ENCODE measurements at places on chromosomes 13 and 19.

DNA sequence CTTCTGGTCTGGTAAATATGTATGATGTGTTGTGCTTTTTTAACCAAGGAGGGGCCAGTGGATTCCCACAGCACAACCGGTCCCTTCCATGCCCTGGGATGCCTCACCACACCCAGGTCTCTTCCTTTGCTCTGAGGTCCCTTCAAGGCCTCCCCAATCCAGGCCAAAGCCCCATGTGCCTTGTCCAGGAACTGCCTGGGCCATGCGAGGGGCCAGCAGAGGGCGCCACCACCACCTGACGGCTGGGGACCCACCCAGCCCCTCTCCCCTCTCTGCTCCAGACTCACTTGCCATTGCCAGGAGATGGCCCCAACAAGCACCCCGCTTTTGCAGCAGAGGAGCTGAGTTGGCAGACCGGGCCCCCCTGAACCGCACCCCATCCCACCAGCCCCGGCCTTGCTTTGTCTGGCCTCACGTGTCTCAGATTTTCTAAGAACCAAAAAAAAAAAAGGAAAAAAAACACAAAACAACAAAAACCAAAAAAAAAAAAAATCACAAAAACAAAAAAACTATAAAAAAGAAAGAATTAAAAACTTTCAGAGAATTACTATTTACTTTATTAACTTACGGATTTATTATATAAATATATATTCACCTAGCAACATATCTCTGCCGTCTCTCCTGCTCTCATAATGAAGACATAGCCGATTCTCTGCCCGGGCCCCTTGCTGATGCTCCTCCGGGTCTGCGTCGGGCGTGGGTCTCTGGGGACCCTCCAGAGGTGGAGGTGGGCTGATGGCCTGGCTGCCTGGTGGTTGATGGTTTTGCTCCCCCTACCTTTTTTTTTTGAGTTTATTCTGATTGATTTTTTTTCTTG is 14.4 kb downstream of the CAPN12 start:
- no peak for DNase-seq

DNA sequence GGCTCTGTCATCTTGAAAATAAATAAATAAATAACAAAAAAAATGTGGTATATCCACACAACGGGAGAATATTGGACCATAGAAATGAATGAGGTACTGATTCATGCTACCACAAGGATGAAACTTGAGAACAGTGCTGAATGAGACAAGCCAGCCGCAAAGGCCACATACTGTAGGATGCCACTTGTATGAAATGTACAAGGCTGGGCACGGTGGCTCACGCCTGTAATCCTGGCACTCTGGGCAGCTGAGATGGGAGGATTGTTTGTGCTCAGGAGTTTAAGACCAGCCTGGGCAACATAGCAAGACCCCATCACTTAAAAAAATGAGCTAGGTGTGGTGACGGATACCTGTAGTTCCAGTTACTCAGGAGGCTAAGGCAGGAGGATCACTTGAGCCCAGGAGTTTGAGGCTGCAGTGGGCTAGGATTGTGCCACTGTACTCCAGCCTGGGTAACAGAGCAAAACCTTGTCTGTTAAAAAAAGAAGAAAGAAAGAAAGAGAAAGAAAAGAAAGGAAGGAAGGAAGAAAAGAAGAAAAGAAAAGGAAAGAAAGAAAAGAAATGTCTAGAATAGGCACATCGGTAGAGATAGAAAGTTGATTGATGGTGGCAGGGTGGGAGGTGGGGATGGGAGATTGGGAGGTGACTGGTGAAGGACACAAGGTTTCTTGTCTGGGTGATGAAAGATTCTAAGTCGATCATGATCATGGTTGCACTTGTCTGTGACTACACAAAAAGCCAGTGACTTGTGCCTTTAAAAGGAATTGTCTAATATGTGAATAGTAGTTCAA is 20.3 kb downstream of the HPN start:
- peak; percentile 32 for DNase-seq

DNA sequence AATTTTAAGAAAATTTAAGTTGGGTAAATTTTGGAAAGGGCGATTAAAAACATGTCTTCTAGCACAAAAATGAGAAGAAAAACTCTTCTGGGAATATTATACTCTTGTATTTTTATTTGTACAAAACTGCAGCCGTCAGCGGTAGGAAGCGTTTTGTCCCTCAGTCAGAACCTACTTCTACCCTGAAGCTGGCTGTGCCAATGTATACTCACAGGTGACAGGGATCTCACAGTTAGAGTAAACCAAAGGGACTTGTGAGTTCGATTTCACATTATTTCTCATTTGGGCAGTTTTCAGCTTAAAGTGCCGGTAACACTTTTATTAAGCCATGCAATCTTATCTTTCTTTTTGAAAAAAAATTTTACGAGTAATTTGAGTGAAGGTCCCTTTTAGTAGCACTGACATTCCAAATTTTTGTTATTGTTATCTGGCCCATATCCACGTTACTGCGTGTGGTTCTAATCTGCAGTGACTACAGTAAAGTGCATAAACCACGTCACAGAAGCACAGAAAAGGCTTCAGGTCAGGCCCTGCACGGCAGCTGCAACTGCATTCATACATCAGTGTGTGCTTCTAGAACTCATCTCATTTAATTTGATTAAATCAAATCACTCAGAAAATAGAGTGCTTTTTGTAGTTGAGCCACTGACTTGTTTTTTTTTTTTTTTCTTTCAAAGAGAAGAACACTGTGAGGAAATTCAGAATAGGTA is 387.3 kb downstream of the LIG4 start:
- DNase-seq, result no peak

DNA sequence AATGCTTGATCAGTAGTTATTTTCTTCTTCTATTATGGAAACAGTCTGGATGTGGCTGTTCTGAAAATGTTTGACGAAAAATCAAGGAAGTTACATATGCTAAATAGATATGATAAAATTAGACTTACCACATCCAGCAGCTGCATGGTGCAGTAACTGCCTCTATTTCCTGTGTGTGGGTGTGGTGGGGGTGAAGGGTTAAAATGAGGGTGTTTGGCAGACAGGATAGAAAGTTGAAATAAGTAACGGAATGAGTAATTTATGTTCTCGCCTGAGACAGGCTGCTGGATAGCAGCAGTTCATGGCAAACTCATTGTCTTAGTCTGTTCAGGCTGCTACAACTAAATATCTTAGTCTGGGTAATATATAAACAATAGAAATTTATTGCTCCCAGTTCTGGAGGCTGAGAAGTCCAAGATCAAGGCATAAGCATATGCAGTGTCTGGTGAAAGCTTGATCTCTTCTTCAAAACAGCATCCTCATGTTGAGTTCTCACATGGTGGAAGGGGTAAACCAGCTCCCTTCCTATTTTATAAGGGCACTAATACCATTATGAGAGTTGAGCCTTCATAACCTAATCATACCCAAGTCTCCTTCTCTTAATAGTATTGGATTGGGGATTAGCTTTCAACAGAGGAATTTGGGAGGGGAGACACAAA is 1248.9 kb downstream of the SLITRK5 start:
- DNase-seq, result no peak

GRCh38 chr13:32589471-32589870 is 3.2 kb downstream of the PDS5B start:
- DNase-seq, result no peak

- DNase-seq, result no peak
These were observed 3.8 kb downstream of the SLC8A2 start for GRCh38 chr19:47467914-47468313.

DNA sequence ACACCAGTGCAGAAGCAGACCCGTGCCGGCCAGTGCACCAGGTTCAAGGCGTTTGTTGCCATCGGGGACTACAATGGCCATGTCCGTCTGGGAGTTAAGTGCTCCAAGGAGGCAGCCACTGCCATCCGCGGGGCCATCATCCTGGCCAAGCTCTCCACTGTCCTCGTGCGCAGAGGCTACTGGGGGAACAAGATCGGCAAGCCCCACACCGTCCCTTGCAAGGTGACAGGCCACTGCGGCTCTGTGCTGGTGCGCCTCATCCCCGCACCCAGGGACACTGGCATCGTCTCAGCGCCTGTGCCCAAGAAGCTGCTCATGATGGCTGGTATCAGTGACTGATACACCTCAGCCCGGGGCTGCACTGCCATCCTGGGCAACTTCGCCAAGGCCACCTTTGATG is 10.1 kb downstream of the ZNF44 start:
- DNase-seq, result no peak

DNA sequence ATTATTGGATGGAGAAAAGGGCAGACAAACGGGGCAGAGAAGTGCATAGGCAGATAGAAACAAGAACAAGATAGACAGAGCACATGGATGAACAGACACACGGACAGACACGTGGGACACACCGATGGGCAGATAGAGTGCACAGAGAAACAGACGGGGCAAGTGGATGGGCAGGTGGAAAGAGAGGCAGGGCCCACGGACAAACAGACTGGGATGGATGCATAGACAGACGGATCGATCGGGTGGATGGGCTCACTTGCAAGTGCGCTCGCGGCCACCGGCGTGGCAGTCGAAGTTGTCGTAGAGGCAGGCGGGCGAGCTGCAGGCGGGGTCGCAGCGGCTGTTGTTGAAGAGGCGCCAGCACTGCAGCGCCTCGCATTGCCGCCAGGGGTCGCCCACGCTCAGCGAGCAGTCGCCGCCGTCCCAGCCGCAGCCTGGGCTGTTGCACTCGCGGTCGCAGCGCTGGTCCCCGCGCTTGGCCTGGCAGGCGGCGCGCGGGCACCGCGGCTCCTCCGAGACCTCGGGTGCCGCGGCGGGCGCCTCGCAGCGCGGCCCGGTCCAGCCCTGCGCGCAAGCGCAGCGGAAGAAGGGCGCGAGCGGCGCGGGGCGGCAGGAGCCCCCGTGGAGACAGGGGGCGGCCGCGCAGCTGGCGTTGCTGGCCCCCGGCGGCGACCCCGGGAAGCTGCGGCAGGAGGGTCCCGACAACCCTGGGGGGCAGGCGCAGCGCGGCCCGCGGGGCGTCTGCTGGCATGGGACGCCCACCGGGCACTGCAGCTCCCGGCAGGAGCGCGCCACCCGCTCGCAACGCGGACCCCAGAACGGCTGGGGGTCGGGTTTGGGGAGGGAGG is 23.3 kb downstream of the NOTCH3 start:
- DNase-seq, result peak; percentile 89

- DNase-seq, result no peak
These were observed 5.4 kb downstream of the RNU6-9 start for GRCh38 chr19:898663-899062.

GRCh38 chr19:3586707-3587346 is 1.5 kb downstream of the GIPC3 start:
- DNase-seq, result no peak

- DNase-seq, result no peak
These were observed 9.8 kb upstream of the SIGLEC8 start for GRCh38 chr19:51467864-51468544.

DNA sequence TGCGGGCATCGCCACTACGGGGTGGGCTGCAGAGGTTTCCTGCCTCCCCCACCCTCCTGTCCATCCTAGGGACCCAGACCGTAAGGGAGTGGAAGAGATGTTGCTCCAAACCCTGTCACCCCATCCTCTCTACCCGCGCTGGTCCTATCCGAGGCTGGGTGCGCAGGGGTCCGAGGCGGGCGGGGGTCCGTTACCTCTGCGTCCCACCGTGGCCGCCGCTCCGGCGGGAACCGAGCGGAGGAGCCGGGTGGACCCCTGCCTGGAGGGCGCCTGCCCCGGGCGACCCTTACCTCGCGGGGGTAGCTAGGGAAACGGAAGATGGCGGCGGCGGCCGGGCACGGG is at the start of gene DGKH:
Gene DGKH, plus strand, starts transcription at position 307 of the 342 bp plus-strand sequence. CDS start 126 bp downstream, outside the sequence.
- DNase-seq, result no peak

GRCh38 chr19:37983916-37984315 is 76.9 kb downstream of the SIPA1L3 start:
- no peak for DNase-seq

DNA sequence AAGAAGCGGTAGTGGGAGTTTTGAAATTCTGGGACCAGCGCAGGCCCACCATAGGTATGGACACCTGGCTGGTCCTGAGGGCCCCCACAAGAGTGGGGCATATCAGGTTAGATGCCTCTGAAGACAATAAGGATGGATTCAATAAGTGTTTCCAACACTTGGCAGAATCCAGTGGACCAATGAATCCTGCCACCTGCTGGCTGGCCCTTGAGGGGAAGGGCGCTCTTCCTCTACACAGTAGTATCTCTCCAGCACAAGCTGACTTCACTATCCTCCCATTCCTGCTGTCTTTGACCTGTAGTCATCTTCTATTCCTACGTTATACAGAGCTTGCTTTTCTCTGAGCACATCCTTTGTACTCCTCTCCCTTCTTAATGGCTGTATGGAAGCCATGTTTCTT is 199.7 kb upstream of the TSHZ3 start:
- DNase-seq, result peak; percentile 3

DNA sequence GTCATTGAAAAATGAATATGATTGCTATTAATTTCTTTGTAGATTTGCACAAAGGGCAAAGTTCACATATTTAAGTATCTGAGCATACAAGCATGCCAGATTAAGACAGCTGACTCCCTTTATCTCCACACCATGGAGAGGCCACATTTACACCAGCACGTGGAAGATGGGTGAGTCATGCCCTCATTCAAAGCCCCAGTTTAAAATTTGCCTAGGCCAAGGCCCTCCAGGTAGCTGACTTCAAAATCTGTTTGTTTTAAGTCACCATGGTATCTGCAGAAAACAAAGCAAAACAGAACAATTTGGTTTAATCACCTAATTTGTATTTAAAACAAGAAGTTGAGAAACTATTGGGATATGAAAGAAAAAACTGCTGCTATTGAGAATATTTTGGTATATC is 109.2 kb downstream of the ESD start:
- DNase-seq, result no peak

DNA sequence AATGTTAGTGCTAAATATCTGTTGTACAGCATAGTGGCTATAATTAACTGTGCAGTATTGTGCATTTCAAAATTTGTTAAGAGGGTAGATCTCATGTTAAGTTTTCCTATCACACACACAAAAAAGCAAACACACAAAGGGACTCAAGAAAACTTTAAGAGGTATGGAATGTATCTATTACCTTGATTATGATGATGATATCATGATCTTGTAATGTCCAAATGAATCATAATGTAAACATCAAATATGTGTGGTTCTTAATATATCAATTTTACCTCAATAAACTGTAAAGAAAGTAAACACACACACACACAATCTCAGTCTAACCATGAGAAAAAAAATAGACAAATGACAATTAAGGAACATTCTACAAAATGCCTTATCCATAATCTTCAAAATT is 934.6 kb downstream of the SLITRK1 start:
- DNase-seq, result no peak

DNA sequence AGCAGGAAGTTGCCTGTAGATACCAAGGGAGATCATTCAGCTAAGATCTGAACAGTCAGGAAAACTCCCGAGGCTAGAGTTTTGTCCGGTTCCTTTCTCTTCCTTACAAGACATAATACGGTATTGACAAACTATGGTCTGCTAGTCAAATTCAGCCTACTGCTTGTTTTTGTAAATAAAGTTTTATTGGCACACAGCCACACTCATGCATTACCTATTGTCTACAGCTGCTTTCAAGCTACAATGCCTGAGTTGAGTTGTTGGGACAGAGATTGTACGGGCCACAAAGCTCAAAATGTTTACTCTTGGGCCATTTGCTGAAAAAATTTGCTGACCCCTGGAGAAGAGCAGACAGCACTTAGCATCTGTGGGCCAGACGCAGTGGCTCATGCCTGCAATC is 2.5 kb downstream of the SLC1A6 start:
- no peak for DNase-seq

GRCh38 chr13:36601186-36601585 is 72.6 kb upstream of the SERTM1 start:
- DNase-seq, result no peak

- no peak for DNase-seq
These were observed 11.5 kb upstream of the PRODH2 start for GRCh38 chr19:35824150-35824549.

GRCh38 chr19:31503211-31503610 is 154.0 kb upstream of the TSHZ3 start:
- DNase-seq, result no peak

Data from foreskin fibroblast (primary cell).